ENCODE measurements at places on chromosomes 5 and 9.

DNA sequence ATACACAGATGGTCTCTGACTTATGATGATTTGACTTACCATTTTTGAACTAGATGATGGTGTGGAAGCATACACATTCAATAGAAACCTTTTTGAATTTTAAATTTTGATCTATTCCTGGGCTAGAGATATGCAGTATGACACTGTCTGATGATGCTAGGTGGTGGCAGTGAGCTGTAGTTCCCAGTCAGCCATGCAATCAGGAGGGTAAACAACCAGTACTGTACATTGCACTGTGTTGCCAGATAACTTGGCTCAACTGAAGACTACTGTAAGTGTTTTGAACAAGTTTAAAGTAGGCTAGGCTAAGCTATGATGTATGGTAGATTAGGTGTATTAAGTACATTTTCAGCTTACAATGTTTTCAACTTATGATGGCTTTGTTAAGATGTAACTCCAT, 859.1 kb upstream of the ARRDC3 start:
- H3K4me3 ChIP-seq = no peak overlapping the region
- DNase-seq = no peak
- H3K27ac ChIP-seq = no peak overlapping the region
- H3K36me3 ChIP-seq = no peaks in the 10 kb centered on the region
- no peaks in the 10 kb centered on the region for H3K4me1 ChIP-seq

- no peaks in the 10 kb centered on the region for H3K4me1 ChIP-seq
- H3K4me3 ChIP-seq = no peak overlapping the region
- no peak for DNase-seq
- no peaks in the 10 kb centered on the region for H3K27me3 ChIP-seq
- no peaks in the 10 kb centered on the region for H3K36me3 ChIP-seq
Measured at GRCh38 chr5:29197631-29198454, 1995.6 kb upstream of the CDH6 start.

GRCh38 chr5:157335534-157336422, 69.9 kb downstream of the CYFIP2 start:
- no peaks in the 10 kb centered on the region for H3K27me3 ChIP-seq
- H3K4me1 ChIP-seq = peaks cover 3% of the 10 kb centered on the region
- no peak for DNase-seq
- no peak overlapping the region for H3K27ac ChIP-seq
- no peaks in the 10 kb centered on the region for H3K36me3 ChIP-seq
- no peak overlapping the region for H3K4me3 ChIP-seq

DNA sequence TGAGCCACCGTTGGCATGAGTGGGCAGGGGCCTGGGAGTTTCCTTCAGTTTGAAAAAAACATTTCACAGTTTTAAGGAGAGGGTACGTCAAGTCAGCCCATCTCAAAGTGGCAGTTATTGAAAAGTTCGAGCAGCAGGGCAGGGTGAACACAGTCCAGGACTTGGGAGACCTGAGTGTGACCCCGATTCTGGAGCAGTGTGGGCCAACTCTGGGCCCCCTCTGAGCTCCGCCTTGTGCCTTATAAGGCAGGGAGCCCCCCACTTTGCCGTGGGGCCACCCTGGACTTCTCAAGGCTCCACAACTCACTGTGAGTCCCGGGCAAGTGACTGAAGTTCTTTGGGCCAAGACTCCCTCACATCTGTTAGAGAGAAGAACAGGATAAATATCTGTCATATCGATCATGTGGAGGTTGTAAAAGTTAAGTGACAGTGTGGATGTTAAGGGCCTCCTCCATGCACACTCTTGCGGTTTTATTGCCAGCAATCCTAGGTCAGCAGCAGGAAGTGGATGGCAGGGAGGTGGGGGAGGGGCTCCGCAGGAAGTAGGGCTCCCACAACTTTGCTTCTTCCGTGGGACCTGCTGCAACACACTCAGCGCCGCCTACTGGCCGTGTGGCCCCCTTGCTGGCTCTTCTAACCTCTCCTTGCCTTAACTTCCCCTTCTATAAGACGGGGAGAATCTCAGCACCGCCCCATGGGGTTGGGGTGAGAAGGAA, 38.4 kb downstream of the HRH2 start:
- DNase-seq = peak; percentile 34
- H3K27me3 ChIP-seq = no peaks in the 10 kb centered on the region
- no peaks in the 10 kb centered on the region for H3K36me3 ChIP-seq
- H3K27ac ChIP-seq = no peak overlapping the region
- no peak overlapping the region for H3K4me3 ChIP-seq

GRCh38 chr9:130868230-130868629, 28.4 kb downstream of the QRFP start:
- H3K27ac ChIP-seq = no peak overlapping the region
- no peaks in the 10 kb centered on the region for H3K4me1 ChIP-seq
- H3K36me3 ChIP-seq = peaks cover 25% of the 10 kb centered on the region
- no peaks in the 10 kb centered on the region for H3K27me3 ChIP-seq
- DNase-seq = no peak

DNA sequence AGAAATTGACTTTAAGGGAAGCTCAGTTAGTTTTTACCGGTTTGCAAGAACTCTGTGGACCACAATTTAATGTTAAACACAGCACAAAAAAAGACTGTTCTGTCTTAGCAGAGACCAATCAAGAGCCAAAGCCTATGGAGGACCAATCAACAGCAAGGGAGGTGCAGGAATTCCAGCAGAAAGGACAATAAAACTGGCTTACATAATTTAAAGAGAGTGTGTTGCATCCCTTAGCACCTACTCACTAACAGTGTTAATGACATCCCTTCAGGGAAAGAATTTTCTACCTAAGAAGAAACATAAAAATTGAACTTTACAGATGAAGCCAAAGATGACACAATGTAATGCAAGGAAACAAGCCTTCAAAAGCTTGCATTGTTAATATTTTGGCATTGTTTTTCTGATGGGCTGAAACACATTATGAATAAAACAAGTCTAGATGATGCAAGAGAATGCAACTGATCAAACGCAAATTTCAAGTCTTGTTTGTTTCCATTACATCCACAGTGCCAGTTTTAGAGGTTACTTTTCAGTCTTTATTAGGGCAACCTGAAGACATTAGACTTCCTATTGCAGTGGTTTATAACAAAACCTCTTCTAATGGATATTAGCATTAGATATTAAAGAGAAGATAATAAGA, 111.3 kb upstream of the FST start:
- no peak for DNase-seq
- no peak overlapping the region for H3K4me3 ChIP-seq
- no peak overlapping the region for H3K27ac ChIP-seq
- no peaks in the 10 kb centered on the region for H3K36me3 ChIP-seq

DNA sequence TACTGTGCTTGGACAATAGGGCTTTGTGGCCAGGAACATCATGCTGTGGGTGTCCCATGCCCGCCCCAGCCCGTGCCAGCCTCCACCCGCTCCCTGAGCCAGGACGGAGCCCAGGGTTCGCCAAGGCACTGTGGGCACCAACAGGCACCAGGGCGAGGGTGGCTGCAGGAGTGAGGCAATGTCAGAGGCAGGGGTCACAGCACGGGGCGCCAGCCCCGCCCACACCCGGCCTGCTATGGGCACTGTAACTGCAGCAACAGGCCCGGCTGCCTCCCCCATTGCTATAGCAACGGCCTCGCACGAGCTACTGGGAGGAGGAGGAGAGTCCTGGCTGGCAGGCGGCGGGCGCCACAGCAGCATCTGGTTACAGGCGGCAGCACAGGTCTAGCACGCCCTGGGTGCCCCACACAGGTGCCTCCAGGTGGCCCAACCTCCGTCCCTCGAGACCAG, 2.5 kb downstream of the ABCA2 start:
- DNase-seq = no peak
- H3K36me3 ChIP-seq = no peaks in the 10 kb centered on the region

DNA sequence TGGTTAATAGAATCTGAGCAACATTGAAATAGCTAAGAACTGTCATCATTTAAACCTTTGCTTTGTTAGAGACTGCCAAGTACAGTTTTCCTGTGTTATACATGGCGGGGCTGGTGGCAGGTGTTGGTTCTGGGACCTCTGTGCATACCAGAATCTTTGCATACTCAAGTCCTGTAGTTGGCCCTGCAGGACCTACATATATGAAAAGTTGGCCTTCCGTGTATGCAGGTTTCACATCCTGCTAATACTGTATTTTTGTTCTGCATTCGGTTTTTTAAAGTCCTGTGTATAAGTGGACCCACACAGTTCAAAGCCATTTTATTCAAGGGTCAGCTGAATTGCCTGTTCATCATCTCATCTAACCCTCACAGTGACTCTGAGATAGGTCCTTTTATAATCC, 36.4 kb downstream of the LARP1 start:
- no peak for DNase-seq
- no peak overlapping the region for H3K4me3 ChIP-seq
- H3K27ac ChIP-seq = no peak overlapping the region
- H3K27me3 ChIP-seq = no peaks in the 10 kb centered on the region

- no peaks in the 10 kb centered on the region for H3K36me3 ChIP-seq
- H3K4me3 ChIP-seq = peak overlapping the region; percentile 42
- peak; percentile 96 for DNase-seq
- H3K4me1 ChIP-seq = peaks cover 5% of the 10 kb centered on the region
- no peak overlapping the region for H3K27ac ChIP-seq
Measured at GRCh38 chr5:610011-610743, 2.0 kb upstream of the CEP72 start.

DNA sequence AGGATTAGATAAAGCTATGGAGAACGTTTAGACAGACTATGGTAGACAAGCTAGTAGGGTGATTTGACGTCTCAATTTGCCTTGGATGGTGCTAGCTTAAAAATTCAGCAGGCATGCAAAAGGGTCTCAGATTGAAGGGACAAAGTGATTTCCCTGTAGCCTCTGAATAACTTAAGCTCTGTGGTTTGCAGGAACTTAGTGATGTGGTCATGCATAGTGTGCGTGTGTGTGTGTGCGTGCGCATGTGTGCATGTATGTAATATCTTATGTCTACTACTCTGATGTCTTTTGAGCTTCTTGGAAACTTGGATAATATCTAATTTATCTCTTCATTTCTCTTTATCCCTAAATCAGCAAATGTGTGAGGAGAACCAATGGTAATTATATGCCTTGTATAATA, 183.6 kb upstream of the TNC start:
- H3K4me1 ChIP-seq = no peaks in the 10 kb centered on the region
- no peak overlapping the region for H3K4me3 ChIP-seq
- H3K27me3 ChIP-seq = no peaks in the 10 kb centered on the region

DNA sequence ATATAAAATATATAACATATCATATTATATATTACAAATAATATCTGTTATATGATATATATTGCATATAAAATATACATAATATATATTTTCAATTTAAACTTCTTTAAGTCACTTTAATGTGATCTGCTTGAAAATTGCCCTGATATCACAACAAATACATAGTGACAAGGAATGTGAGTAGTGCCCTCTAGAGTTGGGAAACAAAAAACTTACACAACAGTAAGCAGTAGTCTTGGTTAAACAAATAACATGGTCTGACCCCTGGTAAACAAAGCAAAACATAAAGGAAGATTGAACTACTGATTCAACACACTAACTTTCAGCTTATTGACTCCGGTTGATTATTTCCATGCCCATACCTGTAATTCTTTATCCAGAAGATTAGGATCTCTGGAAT, 188.3 kb upstream of the NMUR2 start:
- H3K27ac ChIP-seq = no peak overlapping the region
- no peaks in the 10 kb centered on the region for H3K27me3 ChIP-seq
- H3K4me3 ChIP-seq = no peak overlapping the region
- no peaks in the 10 kb centered on the region for H3K4me1 ChIP-seq

DNA sequence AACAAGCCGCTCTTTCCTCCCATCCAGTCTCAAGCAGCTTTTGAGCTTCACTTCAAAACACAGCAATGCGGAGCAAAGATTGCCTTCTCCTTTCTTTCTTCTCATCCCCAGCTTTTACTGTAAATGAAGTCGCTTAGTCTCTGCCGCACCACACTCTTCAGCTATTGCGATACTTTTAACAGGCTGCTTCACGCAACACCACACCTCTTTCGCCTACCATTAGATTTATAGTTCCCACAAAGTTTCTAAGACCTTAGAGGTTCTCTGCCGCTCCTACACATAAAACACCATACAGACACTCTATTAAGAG, 711 bp downstream of the PGGT1B start:
- H3K27ac ChIP-seq = no peak overlapping the region
- H3K36me3 ChIP-seq = no peaks in the 10 kb centered on the region
- no peaks in the 10 kb centered on the region for H3K27me3 ChIP-seq
- H3K4me3 ChIP-seq = peak overlapping the region; percentile 10

DNA sequence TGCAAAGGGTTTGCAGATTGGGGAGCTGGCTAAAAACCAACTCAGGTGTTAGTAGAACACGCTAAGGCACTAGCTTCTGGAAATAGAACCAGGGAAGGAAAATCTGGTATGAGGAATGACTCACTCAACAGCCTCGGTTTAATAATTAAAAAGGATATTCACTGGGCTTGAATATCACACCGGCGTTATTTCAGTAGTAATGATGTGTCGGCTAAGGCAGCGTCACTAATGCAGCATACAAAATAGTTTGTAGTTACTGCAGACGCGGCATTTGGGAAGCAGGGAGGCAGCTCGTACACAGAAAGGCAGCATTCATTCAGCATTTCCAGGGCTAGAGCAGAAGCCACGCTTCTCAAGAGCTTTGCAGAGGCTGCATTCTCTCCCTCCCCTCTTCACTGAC, 1.7 kb downstream of the ADRA1B start:
- no peaks in the 10 kb centered on the region for H3K27me3 ChIP-seq
- DNase-seq = no peak
- peaks cover 4% of the 10 kb centered on the region for H3K4me1 ChIP-seq
- no peak overlapping the region for H3K4me3 ChIP-seq

DNA sequence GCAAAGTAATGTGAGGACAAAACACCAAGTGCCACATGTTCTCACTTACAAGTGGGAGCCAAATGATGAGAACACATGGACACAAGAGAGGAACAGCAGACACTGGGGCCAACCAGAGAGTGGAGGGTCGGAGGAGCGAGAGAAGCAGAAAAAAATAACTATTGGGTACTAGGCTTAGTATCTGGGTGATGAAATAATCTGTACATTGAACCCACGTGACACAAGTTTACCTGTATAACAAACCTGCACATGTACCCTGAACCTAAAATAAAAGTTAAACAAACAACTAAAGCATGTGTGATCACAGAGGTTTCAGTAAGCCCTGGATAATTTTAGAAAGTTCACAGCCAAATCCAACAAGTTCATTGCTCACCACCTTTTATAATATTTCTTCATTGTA, 160.1 kb downstream of the TENT4A start:
- H3K27me3 ChIP-seq = no peaks in the 10 kb centered on the region
- H3K4me3 ChIP-seq = no peak overlapping the region
- H3K36me3 ChIP-seq = no peaks in the 10 kb centered on the region
- DNase-seq = no peak
- no peak overlapping the region for H3K27ac ChIP-seq
